ENCODE measurements at places on chromosomes 7 and 10. TPM values are rescaled to one million over a fixed set of nuclear protein-coding genes. Genes with fewer than 3 reads are reported as not detected.

The ANXA8 gene
- total RNA-seq = 1.4 TPM

The LRRC27 gene
- 14.6 TPM for total RNA-seq

The TMEM184A gene
- 0.09 TPM for total RNA-seq

The IQCE gene
- 7.4 TPM for total RNA-seq

The PAPSS2 gene
- total RNA-seq = 147 TPM

The CCDC172 gene
- total RNA-seq = not detected

The CEP55 gene
- 3.8 TPM for total RNA-seq

The FGL2 gene
- 58.2 TPM for total RNA-seq

The SAP25 gene
- total RNA-seq = not detected

The SEMA3C gene
- 127 TPM for total RNA-seq

The ERVW-1 gene
- not detected for total RNA-seq

The SPAG6 gene
- total RNA-seq = not detected

The FEZF1 gene
- total RNA-seq = not detected

The ASZ1 gene
- not detected for total RNA-seq

The OR2A1 gene
- not detected for total RNA-seq

The PRPS1L1 gene
- 0.09 TPM for total RNA-seq

The SORCS3 gene
- not detected for total RNA-seq

The SPDYE1 gene
- total RNA-seq = not detected

The SFXN2 gene
- total RNA-seq = 4.3 TPM

The FGFBP3 gene
- total RNA-seq = 0.28 TPM

The CYP2C19 gene
- total RNA-seq = not detected

The LEP gene
- total RNA-seq = 0.09 TPM

The C10orf105 gene
- under 0.01 TPM for total RNA-seq

The NPY gene
- not detected for total RNA-seq

The ZNF735 gene
- not detected for total RNA-seq

The GRID2IP gene
- total RNA-seq = not detected

The CALCR gene
- not detected for total RNA-seq

The CPN1 gene
- not detected for total RNA-seq

The PRDX3 gene
- total RNA-seq = 153 TPM

The MBL2 gene
- total RNA-seq = not detected

The SPDYE2 gene
- not detected for total RNA-seq

The ADAP1 gene
- 9.1 TPM for total RNA-seq

The OR6V1 gene
- not detected for total RNA-seq

The FAM241B gene
- total RNA-seq = not detected

The ZNF777 gene
- 4.4 TPM for total RNA-seq

The PLXNA4 gene
- 0.28 TPM for total RNA-seq

The DRGX gene
- not detected for total RNA-seq

The HIP1 gene
- total RNA-seq = 5.3 TPM

The TAS2R41 gene
- total RNA-seq = not detected

The WASHC2A gene
- total RNA-seq = 50.3 TPM

The TSPAN12 gene
- total RNA-seq = 10.8 TPM

The LBX1 gene
- total RNA-seq = not detected
